NCI-H1694 treated with DMSO at 0.1 percent for 48 hours (cell line): ENCODE measurements at places on chromosomes 16 and 17.

DNA sequence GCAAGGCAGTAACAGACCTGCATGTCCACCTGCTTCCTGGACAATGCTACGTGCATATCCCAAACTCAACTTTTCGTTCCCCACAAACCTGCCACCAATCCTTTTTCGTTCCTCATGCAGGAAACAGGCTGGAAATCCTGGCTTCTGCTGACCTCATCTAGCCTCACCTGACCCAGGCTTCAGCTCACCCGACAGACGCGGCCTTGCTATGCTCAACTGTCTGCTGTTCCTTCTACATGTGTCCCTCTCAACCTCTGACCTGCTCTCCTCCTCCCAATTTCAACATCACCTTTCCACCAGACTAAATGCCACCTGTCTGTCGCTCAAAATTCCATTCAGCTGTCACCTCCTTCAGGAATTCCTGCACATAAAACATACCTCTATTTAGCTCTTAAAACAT is 44.5 kb downstream of the XPO6 start:
- no peak for DNase-seq

DNA sequence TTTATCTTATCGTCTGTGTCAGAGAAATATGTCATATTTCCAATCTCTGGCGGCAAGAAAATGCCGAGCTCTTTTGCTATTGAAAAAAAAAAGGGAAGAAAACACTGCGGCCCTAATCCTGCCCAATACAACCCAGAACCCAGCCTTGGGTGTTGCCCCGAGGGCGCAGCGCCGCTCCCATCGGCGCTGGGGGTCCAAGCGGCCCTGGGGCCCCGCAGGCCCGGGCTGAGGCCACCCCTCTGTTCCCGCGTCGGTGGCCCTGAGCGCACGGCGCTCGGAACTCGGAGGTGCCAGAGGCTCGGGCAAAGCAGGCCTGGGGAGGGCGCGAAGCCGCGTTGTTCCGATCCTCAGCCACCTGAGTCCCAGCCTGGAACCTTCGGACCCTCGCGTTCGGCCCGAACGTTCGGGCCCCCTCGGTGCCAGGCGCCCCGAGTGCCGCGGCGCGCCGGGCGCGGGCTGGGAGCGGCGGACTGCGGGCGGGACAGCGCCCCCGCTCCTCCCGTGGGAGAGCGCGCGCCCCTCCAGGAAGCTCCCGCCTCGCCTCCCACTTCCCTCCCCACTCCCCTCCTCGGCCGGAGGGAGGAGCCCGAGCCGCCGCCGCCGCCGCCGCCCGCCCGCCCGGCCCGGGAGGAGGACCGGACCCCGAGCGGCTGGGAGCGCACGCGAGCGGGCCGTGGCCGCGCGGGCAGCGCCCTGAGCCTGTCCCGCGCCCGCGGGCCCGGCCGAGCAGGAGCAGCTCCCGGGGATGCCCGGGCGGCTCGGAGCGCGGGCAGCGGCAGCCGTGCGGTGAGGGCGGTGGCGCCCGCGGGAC is at the start of gene CPNE2:
Gene CPNE2 (plus strand): TSS at position 609 of the 811 bp plus-strand sequence. CDS start 18,160 bp downstream, outside the sequence.
- DNase-seq = no peak

GRCh38 chr16:50491516-50491915 is 56.7 kb upstream of the NKD1 start:
- no peak for DNase-seq

DNA sequence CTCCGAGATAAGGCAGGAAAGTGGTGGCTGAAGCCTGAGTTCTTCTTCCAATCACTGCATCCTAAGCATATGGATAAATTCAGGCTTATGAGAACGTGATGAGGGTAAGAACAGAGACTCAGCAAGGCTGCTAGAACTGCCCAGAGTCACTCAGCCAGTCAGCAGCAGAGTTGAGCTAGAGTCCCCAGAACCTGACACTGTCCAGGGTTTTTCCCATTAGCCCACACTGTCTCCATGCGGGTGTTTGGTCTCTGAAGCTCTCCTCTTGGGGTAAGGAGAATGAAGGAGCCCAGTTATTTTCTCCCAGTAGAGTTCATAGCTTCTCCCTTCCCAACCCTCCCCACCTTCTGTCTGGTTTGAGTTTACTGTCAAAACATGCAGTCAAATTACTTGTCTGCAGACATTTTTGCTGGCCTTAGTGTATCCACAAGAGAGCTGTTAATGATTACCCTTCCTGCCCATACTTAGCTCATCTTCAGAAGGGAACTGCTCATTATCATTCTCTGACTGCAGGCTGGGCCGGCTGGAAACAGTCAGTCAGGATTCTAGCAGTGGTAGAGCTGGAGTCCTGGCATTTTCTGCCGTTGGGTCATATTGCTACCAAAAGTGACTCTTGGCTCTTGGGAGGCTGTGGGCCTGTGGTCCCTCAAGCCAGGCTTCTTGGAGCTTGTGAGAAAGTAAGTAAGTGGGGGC is 460.0 kb downstream of the HS3ST3B1 start:
- no peak for DNase-seq

DNA sequence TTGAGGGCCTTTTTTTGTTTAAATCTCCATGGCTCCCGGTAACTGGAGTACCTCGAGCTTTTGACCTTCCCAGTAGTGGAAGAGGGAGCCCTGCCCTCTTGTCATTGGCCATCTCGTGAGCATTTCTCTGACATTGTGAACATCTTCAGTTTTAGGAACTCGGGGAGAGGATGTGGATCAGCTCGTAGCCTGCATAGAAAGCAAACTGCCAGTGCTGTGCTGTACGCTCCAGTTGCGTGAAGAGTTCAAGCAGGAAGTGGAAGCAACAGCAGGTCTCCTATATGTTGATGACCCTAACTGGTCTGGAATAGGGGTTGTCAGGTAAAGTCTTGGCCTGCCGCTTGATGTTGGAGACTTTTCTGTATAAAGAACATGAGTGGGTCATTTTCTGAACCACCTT is 24.3 kb downstream of the NTAN1 start:
- no peak for DNase-seq

- DNase-seq = no peak
These were observed 3.3 kb upstream of the PSMD12 start for GRCh38 chr17:67369676-67370075.

- no peak for DNase-seq
These were observed 152.6 kb downstream of the PRKCA start for GRCh38 chr17:66455060-66455459.

- DNase-seq = no peak
These were observed 12.4 kb downstream of the TENT4B start for GRCh38 chr16:50165473-50165872.

DNA sequence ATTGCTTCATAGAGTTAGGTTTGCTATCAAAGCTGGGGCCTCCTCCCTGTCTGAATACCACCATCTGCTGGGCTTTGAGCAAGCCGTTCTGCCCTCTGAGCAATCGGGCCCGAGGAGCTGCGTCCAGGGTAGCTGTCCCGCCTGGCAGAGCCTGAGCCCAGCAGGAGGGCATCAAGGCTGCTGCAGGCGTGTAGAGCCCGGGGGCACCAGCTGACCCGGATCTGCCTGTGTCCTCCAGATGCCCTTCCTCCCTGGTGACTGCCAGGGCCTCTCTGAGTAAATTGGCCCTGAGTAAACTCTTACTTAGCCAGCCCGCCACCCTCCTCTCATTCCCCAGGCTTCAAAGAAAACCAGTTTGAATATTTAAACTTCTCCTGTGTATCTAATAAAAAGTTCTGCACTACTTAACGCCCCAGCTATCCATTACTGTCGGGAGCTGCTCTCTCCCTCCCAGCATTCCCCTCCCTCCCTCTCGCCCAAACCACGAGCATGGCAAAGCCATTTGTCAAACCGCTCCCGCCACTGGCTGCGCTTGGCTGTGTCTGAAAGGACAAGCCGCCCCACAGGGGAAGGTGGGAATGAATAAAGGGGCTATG is 16.4 kb downstream of the CDK5RAP3 start:
- DNase-seq = no peak

GRCh38 chr17:2347805-2348685 is 10.7 kb downstream of the SGSM2 start:
- DNase-seq = peak; percentile 64

DNA sequence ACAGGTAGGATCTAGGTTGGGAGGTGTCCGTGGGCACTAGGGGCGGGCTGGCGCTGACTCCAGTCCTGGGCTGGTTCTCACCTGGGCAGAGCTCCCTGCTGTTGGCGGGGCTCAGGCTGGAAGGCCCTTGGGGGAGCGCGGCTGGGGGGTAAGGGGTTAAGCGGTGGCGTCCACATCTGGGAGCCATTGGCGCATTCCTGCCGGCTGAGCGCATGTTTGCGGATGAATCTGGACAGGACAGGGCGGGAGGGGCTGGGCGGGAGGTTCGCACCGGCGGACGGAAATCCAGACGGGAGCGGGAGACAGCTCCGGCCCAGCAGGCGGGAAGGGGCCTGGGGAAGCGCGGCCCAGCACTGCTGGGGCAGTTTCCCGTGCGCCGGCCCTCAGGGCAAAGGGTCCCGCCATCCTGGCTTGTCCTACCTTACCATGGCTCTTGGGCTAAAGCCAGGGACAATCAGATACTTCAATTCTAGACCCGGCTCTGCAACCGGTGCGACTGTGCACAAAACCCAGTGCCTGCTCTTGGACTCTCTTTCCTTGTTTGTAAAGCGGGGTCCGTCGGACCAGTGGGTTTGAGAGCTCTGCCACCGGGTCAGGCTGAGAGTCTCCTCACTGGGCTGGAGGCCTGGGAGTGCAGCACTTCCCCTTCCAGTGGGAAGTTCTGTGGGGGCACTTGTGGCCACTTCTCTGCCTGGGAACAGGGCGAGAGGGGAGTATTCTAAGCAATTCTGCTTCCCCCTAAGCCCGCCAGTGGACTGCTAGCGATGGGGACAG is 7.8 kb downstream of the RARA start:
- no peak for DNase-seq

DNA sequence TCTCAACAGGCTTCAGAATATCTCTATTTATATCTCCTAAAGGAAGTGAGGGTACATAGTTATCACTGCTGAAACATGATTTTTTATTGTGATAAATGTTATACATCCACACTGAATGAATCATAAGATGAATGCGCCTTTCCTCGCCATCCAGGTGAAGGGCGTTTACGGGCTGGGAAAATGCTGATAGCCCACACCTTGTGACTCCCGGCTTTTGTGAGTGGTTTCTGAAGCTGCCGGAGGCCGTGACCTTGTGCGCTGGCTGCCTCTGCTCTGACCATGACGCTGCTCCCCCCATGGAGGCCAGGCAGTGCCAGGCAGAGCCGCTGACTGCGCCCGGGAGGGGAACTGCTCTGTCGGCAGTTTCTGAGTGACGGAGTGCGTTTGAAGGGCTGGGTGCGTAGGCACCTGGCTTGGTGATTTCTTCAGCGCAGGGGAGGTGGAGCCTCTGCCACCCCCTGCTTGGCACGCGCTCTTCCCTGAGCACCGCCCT is 97.2 kb downstream of the RAP1GAP2 start:
- DNase-seq = no peak

- DNase-seq = no peak
These were observed 83.2 kb downstream of the SPECC1 start for GRCh38 chr17:20092261-20092867.

DNA sequence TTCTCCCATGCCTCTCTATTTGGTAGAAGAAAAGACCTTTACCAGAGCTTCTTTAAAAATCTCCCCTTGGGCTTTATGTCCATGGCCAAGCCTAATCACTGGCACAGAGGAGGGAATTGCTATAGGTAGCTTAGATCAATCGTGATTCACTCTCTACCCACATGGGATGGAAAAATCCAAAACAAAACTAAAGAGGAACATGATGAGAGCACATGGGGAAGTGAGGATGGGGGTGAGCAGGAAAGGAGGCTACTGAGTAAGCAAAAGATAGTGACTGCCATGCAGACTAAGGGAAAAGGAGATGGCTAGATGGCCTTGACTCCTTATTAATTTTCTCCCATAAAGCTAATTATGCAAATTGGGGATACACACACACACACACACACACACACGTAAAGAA is 201.2 kb downstream of the HS3ST3A1 start:
- no peak for DNase-seq

DNA sequence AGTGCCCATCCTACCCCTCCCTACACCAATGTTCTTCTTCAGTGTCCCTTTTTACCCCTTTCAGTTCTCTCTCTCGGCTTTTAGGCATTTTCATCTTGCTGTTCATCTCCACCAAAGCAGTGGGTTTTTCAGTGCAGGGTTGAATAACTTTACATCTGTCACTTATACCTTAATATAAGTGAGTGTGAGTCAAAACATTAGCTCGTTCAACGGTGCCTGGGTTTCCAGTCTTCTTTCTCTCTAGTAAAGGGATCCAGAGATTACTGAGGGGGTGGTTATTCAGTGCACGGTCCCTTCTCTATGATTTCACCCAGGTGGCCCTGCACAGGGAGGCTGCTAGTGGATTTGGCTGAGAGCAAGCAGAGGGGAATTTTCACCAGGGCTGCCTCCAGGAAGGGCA is 210.6 kb upstream of the CDH5 start:
- no peak for DNase-seq

DNA sequence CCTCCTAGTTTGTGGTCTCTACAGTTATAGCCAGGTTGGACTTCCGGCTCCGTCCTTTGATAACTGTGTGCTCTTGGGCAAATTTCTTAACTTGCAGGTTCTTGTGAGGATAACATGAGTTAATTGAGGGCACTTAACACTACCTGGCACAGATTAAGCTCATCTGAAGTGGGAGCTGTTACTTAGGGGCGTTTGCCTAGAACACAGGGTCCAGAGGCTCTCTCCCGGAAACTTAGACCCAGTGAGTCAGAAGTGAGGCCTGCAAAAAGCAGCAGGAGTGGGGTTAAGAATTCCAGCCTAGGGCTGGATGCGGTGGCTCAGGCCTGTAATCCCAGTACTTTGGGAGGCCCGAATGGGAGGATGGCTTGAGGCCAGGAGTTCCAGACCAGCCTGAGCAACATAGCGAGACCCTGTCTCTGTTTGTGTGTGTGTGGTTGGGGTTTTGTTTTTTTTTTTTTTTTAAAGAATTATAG is 1.4 kb downstream of the MVP start:
- no peak for DNase-seq

GRCh38 chr16:78640886-78641285 is 541.4 kb downstream of the WWOX start:
- DNase-seq = no peak

DNA sequence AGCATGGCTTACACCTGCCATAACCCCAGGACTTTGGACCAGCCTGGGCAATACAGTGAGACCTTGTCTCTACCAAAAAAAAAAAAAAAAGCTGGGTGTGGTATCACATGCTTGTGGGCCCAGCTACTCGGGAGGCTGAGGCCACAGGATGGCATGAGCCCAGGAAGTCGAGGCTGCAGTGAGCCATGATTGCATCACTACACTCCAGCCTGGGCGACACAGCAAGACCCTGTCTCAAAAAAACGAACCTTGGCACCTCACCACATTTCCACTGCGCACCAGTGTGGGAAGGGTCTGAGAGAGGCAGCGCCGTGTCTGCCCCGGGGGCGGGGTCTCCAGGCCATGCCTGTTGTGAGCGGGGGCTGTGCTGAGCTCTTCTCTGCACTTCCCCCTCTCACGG is 6.3 kb downstream of the ACSF3 start:
- DNase-seq = no peak
